ENCODE measurements at places on chromosomes 11 and 22. TPM values are rescaled to one million over a fixed set of nuclear protein-coding genes. Genes with fewer than 3 reads are reported as not detected.

SLC22A6 gene
- total RNA-seq, result not detected

LDHA gene
- 1,482 TPM for total RNA-seq

SCARF2 gene
- total RNA-seq, result 46.0 TPM

ACR gene
- total RNA-seq, result not detected

DAGLA gene
- 3.7 TPM for total RNA-seq

GRCh38 chr22:27730641-27731433 lies 70.7 kb downstream of the MN1 start:
- no peak for DNase-seq

GRCh38 chr11:36684840-36685801 lies 87.1 kb upstream of the RAG2 start:
- DNase-seq, result no peak

- DNase-seq, result peak; percentile 63
These were observed 136.8 kb downstream of the KIF18A start for GRCh38 chr11:27971171-27971570.

- DNase-seq, result peak; percentile 65
These were observed 220.1 kb downstream of the BLID start for GRCh38 chr11:121895919-121896318.

- no peak for DNase-seq
These were observed 24.6 kb upstream of the FAT3 start for GRCh38 chr11:92199991-92200390.

DNA sequence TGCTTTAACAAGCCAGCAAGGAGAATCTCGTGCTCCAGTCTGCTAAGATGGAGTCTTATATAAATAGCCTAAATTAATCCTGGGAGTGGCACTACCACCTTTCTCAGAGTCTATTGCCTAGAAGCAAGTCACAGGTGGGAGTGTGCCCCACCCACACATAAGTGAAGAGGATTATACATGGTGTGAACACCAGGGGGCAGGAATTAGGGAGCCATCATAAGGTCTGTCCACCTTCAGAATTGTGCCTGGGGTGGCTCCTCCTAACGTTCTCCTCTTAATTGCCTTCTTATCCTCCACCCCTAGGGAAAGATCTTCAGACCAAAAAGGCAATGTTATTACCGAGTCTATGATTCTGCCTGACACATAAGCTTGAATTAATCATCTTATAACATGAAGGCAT lies 276.8 kb upstream of the SESN3 start:
- no peak for DNase-seq

DNA sequence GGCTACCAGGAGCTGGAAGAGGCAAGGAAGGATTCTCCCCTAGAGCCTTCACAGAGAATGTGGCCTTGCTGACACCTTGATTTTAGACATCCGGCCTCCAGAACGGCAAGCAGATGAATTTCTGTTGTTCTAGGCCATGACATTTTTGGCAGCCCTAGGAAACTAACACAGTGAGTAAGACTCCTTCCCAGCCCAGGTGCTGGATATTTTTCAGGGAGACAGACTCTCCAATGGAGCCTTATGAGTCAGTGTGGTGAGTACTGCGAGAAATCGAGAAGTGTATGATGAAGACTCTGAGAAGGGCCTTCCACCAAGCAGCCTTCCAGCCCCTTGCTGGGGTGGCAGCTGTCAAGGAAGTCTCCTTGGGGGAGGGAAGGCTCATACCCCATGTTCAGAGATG lies 114.4 kb downstream of the OSBP2 start:
- peak; percentile 82 for DNase-seq
